ENCODE measurements at places on chromosomes 3 and 15.
A peak's percentile ranks its signal among the peaks of the same experiment; 100 is the strongest.

GRCh38 chr15:98666841-98667240 lies 18.5 kb downstream of the IGF1R start:
- no peak for DNase-seq

DNA sequence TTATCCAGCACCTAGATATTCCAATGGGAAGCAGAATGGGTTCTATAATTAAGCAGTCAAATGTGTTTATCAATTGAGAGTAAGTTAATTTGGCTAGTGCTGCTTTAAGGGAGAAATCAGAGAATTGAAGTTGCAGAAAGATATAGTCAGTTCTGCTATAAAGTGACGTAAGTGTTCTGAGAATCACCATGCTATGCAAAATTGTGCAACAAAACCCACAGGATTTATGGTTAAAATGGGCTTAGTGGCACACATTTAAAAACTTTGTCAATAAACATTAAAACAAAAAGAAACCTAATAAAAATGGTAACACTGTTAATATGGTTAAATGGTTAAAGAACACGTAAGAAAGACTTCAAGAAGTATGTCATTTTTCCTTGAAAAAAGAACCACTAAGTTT lies 74.5 kb downstream of the TMEM108 start:
- no peak for DNase-seq

DNA sequence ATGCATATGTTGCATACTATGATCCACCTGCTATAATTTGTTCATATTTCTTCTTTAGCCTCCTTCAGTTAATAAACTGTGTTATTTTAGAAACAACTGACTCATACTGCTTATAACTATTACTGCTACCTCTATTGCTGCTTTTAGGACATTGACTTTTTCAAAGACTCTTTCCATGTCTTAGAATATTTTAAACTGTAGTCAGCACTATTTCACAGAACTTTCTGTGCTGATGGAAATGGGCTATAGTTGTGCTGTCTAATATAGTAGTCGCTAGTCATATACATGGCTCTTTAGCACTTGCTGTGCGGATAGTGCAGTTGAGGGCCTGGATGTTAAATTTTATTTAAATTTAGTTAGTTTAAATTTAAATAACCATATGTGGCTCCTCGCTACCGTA lies 55.6 kb downstream of the NEK11 start:
- no peak for DNase-seq

DNA sequence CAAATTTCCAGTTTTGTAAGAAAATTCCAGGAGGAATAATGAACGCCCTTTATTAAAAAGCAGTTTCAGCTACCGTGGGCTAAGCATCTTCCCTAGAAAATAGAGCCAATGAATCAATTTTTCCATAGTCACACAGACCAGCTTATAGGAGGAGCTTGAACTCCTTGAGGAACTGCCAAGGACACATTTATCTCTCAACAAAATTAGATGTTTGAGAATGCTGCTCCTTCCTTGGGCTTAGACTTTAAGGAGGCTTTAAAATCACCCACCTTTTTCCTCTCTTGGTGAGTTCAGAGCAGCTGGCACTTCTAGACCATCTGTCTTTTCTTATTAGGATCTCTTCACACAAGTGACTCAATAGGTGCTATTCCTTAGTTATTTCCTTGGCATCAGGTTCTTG lies 588.0 kb downstream of the SQOR start:
- DNase-seq: no peak

GRCh38 chr15:90055182-90055581 lies 47.1 kb downstream of the IDH2 start:
- DNase-seq: no peak

GRCh38 chr15:74303741-74304309 lies 63.6 kb downstream of the CYP11A1 start:
- DNase-seq: no peak

DNA sequence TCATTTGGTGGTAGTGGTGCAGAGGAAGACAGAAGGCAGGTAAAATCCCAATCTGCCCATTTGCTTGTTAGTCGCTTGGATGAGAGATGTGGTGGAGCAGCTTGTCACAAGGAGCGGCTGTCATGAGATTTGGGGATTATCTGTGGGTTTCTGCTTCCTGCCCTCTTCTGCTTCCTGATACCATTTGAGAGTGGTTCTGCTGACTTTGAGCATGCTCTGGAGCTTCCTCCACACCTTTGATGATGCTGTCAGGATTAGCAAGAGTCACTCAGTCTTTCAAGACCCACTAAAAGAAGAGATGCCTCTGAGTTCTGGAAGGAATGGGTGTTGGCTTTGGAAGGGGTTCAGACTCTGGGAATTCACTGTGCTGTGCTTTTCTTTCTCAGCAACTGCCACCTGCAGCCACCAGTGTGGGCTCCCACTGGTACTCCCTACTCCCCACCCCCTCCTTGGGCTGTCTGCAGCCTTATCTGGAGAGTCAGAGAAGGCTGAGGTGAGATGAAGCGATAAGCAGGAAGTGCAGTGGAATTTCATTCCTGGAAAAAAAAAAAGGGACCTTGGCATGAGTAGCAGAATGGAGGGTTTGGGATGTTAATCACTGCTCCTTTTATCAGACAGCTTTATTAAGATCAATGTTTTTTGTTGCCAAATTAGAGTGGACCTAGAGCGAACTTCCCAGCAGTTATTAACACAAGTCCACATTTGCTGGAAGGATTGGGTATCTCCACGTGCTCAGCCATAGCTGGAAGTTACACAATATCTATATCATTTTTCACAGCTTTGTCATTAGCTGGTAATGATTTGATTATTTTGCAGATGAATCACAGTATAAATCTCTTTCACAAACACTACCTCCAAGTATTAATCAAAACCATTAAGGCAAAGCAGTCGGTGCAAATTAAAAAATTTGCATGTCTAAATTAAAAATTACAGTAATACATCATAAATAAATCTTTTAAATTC lies 233.0 kb upstream of the SATB1 start:
- DNase-seq: peak; percentile 25

DNA sequence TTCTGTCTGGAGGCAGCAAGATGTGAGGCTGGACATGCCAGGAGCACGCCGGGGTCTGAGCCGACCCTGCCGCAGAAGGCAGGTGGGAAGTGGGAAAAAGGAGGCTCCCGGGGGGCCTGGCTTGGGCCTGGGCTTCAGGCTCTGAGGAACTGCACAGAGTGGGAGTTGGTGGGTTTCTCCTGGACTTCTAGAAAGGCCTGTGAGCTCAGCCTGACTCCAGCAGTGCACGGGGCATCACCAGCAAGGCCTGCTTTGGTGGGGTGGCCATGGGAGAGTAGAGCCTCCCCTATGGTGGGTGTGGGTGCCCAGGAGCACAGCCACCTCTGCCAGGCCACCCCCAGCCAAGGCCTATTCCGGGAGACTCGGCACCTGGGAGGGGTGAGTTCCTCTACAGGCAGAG lies 18.1 kb upstream of the SLC41A3 start:
- DNase-seq: no peak

DNA sequence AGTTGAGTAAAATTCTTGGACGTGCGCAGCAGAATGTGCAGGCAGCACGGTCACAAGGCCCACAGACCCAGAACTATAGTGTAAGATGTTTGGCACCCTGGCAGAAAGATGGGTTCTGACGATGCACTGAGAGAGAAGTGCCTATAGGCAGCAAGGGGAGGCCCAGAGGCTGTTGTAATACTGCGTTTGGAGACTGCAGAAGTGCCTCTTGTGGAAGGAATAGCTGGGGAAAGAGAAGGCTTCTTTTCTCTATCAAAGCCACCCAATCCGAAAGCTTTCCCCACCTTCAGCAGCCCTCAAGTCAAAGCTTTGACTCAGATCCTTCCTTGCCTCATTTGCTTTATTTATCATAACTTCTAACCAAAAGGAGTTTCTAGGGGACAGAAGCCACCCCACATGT lies 5.2 kb upstream of the SIN3A start:
- DNase-seq: no peak

DNA sequence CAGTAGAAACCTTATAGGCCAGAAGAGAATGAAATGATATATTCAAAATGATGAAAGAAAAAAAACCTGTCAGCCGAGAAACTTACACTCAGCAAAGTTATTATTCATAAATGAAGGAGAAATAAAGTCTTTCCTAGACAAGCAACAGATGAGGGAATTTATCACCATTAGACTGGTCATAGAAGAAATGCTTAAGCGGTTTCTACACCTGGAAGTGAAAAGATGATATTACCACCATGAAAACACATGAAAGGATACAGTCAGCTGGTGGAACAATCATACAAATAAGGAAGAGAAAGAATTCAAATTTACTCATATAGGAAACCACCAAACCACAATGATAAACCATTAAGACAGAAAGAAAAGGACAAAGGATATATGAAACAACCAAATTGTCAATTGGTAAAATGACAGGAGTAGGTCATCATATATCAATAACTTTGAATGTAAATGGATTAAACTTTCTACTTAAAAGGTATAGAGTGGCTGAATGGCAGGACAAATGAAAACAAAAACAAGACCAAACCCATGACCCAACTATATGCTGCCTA lies 29.9 kb upstream of the PRR23C start:
- DNase-seq: no peak

DNA sequence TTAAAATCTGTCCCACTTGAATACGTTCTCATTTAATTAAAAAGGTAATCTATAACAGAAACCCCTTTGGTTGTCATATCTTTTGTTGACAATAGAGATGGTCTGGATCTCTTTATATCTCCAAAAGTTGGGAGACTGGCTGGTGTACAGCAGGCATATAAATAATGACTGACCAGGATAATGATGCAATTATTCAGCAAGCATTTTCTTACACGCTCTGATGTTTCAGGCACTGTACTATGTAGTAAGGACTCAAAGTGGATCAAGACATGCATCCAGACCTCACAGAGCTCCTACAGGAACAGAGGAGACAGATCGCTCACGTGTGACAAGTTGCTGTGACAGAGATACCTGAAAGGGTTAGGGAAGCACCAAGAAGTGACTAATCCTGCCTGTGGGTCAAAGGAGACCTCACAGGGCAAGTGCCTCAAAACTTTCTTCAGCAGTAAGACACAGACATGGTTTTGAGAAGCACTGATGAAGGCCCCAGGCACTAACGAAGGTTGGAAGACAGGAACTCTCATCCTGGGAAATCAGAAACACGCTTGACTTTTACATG lies 25.7 kb downstream of the VPS39 start:
- no peak for DNase-seq

GRCh38 chr3:192336286-192336685 lies 391.1 kb downstream of the FGF12 start:
- no peak for DNase-seq

DNA sequence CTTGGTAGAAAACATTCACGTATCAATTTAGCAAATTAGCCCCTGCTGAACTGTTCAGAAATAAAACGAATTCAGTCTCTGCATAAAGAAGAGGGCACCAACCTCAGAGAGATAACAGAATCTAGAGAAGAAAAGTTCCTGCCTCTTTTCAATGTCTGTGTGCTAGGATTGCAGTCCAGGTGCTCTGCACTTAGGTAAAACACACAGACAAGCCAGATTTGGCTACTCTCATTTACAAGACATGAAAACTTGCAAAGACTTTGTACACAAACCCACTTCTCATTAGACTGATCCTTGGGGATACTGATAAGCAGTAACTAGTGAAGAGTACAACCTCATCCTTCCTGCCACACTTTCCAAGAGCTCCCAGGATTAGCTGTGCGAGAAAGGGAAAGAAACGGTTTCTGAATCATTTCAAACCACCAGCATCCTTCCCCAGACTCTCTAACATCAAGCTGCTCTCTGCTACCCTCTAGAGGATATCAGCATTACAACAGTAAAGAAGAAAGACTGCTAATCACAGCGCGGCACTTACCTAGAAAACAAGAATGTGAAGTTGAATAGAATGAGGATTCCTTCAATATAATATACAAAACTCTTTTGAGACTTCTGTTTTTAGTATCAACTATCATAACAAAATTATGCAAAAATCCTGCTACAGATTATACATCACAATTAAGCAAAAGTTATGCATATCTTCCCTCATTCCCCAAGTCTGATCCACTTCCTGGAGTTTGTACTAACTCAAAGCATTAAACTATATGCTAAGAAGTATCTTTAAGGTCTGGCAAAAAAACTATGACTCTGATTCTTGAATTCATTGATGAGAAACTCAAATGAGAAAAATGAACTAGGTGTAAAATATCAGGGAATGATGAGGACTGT lies 306.4 kb downstream of the MAGI1 start:
- peak; percentile 39 for DNase-seq

- no peak for DNase-seq
Observed at GRCh38 chr15:79076661-79077060, 13.9 kb downstream of the RASGRF1 start.

DNA sequence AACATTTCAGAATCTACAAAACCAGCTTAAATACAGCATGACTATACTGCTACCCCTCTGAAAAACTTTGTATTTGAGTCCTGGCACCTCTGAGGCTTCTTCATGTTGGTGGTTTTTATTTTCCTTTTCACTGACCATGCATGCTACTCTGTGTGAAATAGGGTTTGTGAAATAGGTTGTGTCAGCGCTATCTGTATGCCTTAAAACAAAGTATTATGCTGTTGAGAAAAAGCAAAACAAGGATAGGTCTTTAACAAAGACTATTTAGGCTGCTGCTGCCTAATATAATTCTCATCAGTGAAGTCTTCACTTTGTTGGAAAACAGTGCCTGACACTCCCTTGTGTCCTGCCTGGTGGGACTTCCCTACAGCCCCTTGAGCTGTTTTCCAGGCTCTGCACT lies 28.7 kb upstream of the TRAK1 start:
- DNase-seq: no peak

- no peak for DNase-seq
Observed at GRCh38 chr3:62584636-62585035, 211.3 kb upstream of the FEZF2 start.

DNA sequence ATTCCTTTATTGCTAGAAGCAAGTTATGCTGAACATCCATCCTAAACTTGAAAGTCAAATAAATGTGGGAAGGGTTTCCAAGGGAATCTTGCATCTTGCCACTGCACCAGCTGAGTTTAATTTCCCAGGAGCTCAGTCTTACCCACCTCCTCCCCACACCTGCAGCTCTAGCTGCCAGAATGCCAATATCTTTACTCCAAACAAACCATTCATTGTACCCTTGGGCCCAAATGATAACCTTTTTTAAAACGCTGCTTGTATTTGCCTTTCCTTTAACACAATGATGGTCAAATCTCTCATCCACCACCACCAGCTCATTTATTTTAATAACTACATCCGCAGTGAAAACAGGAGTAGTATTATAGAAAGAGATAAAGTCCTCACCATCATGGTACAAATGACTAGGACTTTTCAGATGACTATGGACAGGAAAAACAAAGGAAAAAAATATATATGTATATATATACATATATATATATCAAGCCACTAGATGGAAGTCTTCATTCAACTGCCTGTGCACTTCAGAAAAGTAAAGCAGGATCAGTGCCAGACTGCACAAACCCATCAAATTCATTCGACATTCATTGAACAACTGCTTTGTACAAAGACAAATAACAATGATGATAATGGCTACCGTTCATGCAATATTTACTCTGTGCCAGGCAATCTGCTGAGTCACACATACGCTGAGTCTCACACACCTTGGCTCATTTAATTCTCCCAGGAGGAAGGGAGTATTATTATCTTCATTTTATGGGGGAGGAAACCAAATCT lies 44.0 kb downstream of the BFSP2 start:
- DNase-seq: no peak

DNA sequence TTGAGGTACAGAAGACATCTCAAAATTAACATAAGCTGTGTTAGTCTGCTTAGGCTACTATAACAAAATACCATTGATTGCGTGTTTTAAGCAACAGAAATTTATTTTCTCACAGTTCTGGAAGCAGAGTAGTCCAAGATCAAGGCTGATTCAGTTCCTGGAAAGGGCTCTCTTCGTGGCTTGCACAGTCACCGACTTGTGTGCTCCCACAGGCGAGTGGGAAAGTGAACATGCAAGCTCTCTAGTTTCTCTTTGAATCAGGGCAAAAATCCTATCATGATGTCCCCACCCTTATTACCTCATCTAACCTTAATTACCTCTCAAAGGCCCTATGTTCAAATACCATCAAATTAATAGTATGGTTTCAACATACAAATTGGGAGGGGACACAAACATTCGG lies 505.9 kb downstream of the ZIC1 start:
- DNase-seq: no peak

All from CD4-positive, alpha-beta T cell treated with Interleukin-21 for 1 hour (primary cell).